ENCODE measurements at places on chromosomes 11 and 22.
A peak's percentile ranks its signal among the peaks of the same experiment; 100 is the strongest.

DNA sequence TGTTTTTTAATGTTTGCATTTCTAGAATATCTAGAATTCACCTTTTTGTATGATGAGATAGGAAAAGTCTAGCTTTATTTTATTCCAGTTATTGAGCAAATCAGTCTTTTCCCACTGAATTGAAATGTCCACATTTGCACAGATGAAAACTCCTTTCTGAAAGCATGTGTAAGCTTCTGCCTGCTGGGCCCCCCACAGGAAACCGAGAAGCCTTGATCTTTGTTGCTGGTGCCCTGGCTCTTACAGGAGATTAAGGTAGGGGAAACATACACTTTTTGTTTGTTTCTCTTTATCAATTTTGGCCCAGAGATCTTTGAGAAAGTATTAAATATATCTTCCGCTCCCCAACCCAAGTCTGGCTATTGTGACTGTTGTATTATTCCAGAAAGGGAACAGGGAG lies 87.2 kb upstream of the GNAZ start:
- H3K36me3 ChIP-seq, result no peaks in the 10 kb centered on the region
- no peak for DNase-seq
- H3K27ac ChIP-seq, result no peak overlapping the region

DNA sequence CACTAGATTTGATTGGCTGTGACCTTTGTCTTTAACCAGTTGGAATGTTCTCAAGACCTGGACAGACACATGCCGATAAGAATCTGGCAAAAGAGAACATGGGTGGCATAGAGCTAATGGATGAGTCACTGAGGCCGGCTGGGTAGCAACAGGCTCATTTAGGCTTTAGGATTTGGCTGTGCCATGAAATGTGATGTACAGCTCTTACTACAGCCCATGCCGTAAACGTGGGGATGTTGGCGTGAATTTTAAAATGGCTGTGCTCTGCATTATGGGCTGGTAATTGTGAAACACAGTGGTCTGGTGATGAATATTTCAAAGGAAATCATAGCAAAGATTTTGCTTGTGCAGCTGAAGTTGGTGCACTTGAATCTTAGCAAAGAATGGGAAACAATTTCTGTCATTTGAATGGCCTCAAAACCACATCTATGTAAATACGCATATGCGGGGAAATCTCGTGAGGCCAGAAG lies 332.4 kb downstream of the TBC1D22A start:
- no peak overlapping the region for H3K4me3 ChIP-seq
- peaks cover 19% of the 10 kb centered on the region for H3K4me1 ChIP-seq
- no peak for DNase-seq
- no peaks in the 10 kb centered on the region for H3K36me3 ChIP-seq

GRCh38 chr11:128205796-128206195 lies 381.6 kb downstream of the ETS1 start:
- no peak for DNase-seq
- H3K4me1 ChIP-seq, result peaks cover 34% of the 10 kb centered on the region
- no peaks in the 10 kb centered on the region for H3K36me3 ChIP-seq
- no peak overlapping the region for H3K4me3 ChIP-seq
- H3K27me3 ChIP-seq, result no peaks in the 10 kb centered on the region
- no peak overlapping the region for H3K27ac ChIP-seq

DNA sequence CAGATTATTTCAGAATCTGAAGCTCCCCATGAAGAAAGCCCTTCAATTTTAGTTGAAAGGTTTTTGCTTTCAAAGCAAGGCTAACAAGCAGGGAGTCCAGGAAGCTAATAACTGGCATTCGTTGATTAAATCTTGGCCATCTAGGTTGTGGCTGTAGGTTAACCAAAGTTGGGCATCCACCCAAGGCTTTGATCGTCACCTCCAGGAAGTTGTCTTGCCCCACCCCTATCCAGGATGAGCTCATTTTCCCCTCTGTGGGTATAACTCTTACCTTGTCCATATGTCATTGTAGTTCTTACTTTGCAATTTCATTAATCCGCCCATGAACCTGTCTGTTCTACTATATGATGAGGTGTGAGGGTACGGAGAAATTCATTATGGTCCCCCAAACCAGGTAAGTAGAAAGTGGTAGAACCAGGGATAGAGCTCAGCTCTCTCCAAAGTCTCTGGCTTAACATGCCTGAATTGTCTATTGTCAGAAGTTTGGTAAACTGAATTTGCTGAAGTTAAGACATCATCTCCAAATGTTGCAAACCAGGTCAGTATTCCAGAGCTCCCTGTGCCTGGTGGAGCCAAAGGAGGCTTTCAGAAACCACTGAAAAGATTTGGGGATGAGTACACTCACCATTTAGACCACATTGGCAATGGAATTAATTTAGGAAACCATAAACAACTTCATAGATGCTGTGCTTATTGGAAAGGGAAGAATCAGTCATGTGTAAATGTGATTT lies 97.1 kb downstream of the CD44 start:
- H3K4me3 ChIP-seq, result no peak overlapping the region
- H3K36me3 ChIP-seq, result no peaks in the 10 kb centered on the region
- peaks cover 49% of the 10 kb centered on the region for H3K4me1 ChIP-seq
- no peak for DNase-seq
- no peaks in the 10 kb centered on the region for H3K27me3 ChIP-seq
- H3K27ac ChIP-seq, result peak overlapping the region; percentile 4

DNA sequence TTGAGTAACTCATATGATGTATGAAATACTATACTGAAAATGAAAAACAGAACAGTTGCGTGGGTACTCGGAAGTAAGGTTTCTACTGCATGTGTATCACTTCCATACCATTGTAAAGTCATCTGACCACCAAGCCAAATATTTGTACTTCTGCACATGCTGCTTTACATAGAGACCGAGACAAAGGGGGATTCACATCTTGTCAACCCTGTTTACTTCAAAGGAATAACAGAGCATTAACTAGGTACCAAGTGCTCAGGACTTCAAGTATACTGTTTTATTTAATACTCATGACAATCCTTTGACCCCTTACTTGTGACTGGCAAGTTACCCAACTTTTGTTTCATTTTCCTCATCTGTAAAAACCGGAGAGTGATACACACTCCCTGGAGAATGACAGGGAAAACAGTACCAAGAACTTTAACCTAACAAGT lies 9.9 kb downstream of the MAPK1 start:
- peak overlapping the region; percentile 58 for H3K27ac ChIP-seq
- H3K27me3 ChIP-seq, result no peaks in the 10 kb centered on the region
- DNase-seq, result no peak
- no peaks in the 10 kb centered on the region for H3K36me3 ChIP-seq
- peaks cover 97% of the 10 kb centered on the region for H3K4me1 ChIP-seq

DNA sequence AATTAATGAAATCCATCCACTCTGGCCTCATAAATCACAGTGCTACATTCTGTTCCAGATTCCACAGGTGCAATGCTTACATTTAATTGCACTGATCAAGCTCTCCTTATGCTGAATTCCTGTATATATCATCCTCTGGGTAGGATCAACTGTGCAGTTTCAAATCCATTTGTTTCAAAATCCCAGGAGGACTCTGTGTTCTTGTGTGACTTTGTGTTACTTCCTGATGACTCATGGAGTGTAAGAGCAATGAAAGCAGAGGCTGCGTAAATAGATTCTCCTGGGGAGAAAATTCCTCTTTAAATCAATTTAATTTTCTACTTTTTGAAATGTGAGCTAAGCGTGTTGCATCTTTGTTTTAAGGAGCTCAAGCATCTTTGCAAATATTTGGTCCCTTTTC lies 752.7 kb downstream of the METTL15 start:
- H3K27ac ChIP-seq, result no peak overlapping the region
- no peak overlapping the region for H3K4me3 ChIP-seq
- H3K36me3 ChIP-seq, result no peaks in the 10 kb centered on the region
- H3K4me1 ChIP-seq, result no peaks in the 10 kb centered on the region
- H3K27me3 ChIP-seq, result no peaks in the 10 kb centered on the region

DNA sequence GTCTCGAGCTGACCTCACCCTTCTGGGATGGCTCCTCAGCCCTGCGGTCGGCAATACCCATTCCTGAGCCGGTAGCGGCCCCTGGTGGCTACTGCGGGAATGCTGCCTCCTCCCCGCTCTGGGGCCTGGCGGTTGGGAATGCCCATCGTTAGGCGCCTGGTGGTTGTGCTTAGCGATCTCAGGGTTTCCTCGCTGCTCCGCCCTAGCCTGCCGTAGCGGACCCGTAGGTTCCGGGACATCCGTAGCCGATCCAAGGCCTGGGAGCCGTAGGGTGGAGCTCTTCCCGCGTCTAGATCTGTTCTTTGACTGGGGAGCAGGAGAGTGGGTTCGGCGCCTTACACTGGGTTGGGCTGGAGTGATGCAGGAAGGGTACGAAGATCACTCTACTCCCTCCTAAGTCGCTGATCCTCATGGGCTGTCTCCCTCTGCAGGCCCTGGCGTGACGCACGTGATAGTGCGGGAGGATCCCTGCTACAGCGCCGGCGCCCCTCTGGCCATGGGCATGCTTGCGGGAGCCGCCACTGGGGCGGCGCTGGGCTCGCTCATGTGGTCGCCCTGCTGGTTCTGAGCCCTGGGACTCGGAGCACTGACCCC lies 14.8 kb downstream of the PLEKHB1 start:
- no peaks in the 10 kb centered on the region for H3K27me3 ChIP-seq
- H3K4me3 ChIP-seq, result peak overlapping the region; percentile 44
- peaks cover 25% of the 10 kb centered on the region for H3K4me1 ChIP-seq
- no peaks in the 10 kb centered on the region for H3K36me3 ChIP-seq
- H3K27ac ChIP-seq, result no peak overlapping the region

DNA sequence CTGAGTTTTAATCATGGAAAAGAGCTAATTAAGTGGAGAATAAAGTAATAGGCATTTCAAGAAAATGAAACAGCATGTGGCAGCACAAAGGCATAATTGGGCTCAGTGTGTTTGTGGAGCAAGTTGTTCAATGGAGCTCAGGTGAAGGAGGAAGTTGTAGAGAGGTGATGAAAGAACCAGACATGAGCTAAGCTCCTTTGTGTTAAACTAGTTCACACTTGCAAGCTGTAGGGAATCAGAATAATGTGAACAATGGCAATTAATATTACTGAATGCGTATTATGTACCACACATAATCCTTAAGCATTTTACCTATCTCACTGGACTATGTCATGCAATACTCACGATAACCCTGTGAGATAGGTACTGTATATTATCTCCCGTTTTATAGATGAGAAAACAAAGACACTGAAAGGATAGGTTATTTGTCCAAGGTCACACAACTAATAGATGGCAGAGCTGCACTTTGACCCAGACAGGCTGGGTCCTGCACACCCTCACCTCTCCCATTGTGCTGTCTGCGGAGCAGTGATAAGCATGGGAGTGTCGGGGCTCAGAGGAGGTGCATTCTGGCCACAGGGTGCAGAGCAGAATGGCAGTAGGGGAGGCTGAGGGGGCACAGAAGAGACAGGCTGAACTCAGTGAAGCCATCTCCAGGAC lies 8.9 kb downstream of the OLFML1 start:
- no peak overlapping the region for H3K4me3 ChIP-seq
- DNase-seq, result no peak
- H3K36me3 ChIP-seq, result no peaks in the 10 kb centered on the region
- no peaks in the 10 kb centered on the region for H3K4me1 ChIP-seq
- no peak overlapping the region for H3K27ac ChIP-seq

DNA sequence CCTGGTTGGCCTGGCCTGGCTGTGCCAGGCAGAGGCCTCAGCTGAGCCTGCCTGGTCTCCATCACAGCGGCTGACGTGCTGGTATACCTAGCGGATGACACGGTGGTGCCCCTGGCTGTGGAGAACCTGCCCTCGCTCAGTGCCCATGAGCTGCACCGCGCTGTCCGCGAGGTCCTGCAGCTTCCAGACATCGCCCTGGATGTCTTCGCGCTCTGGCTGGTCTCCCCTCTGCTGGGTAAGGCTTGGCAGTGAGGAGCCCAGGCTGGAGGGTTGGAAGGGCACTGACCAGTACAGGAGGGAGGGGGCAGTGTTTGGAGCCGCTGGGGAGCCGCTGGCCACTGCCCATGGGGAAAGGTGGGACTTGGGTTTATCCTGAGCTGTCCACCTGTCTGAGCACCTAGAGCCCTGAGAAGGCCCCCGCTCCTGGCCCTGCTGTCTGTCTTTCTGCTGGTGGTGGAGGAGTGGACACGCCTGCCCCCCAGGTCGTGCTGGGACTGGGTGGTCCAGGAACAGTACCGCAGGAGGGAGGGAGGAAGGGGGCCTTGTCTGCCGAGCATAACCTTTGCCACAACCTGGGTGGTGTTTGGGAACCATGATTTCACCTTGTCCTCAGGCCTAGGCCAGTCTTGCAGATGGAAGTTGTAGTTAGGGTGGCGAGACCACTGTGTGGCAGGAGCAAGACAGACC lies 3.0 kb downstream of the FRMD8 start:
- peaks cover 4% of the 10 kb centered on the region for H3K36me3 ChIP-seq
- no peak for DNase-seq
- peaks cover 77% of the 10 kb centered on the region for H3K4me1 ChIP-seq
- no peaks in the 10 kb centered on the region for H3K27me3 ChIP-seq
- H3K27ac ChIP-seq, result peak overlapping the region; percentile 77
- H3K4me3 ChIP-seq, result no peak overlapping the region

- peaks cover 21% of the 10 kb centered on the region for H3K4me1 ChIP-seq
- peaks cover 4% of the 10 kb centered on the region for H3K27me3 ChIP-seq
- no peak for DNase-seq
- H3K4me3 ChIP-seq, result no peak overlapping the region
Observed at GRCh38 chr11:86241956-86242535, 2.5 kb upstream of the EED start.

DNA sequence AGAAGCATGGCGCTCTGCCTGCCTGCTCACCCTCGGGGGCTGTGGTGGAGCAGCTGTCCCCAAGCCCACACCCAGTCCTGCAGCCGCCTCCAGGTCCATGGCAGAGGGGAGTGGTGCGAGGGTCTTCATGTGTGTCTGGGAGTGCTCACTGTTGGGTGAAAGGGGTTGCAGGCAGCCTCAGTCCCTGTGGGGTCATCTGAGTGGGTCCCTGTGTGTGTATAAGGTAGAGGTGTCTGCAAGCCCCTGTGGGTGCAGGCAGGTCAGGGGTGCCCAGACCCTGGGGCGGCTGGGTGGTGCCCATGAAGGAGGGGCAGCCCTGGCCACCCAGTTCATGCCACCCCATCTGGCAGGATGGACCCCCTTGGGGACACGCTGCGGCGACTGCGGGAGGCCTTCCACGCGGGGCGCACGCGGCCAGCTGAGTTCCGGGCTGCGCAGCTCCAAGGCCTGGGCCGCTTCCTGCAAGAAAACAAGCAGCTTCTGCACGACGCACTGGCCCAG lies 4.9 kb downstream of the ALDH3B1 start:
- H3K27ac ChIP-seq, result peak overlapping the region; percentile 51
- H3K36me3 ChIP-seq, result no peaks in the 10 kb centered on the region
- H3K4me1 ChIP-seq, result peaks cover 15% of the 10 kb centered on the region

GRCh38 chr11:60992842-60993409 lies 21.4 kb downstream of the CD6 start:
- DNase-seq, result no peak
- H3K4me1 ChIP-seq, result peaks cover 3% of the 10 kb centered on the region
- H3K27me3 ChIP-seq, result peaks cover 10% of the 10 kb centered on the region
- no peak overlapping the region for H3K27ac ChIP-seq

- H3K4me3 ChIP-seq, result no peak overlapping the region
- H3K27ac ChIP-seq, result no peak overlapping the region
- no peak for DNase-seq
- no peaks in the 10 kb centered on the region for H3K27me3 ChIP-seq
- no peaks in the 10 kb centered on the region for H3K36me3 ChIP-seq
Observed at GRCh38 chr11:34495724-34496377, 17.7 kb downstream of the ELF5 start.
